Large intestine (tissue), 12 donors: ENCODE measurements at places on chromosomes 5 and 9. TPM values are rescaled to one million over a fixed set of nuclear protein-coding genes. Genes with fewer than 3 reads are reported as not detected.

DND1 gene
- 0.22 TPM for polyA plus RNA-seq

NEUROG1 gene
- polyA plus RNA-seq = not detected

IL7R gene
- 9.9 TPM for polyA plus RNA-seq

TXNDC8 gene
- polyA plus RNA-seq = not detected

NXNL2 gene
- 0.57 TPM for polyA plus RNA-seq

DNA sequence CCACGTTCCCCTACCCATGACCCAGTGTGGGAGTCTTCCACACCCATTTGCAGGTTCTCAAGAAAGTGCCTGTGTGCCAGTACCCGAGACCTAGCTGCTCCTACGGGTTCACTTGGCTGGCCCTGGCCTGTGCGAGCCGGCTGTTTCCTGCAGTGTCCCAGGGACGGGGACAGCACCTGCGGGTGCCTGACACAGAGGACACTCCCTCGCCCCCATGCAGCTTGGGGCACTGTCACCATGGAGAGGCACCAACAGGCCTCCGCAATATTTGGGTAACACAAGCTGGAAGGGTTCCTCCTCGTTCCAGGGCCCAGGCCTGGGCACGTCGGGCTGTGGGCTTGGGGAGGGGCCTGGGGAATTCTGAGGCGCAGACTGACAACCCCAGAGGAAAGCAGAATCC, 41.4 kb downstream of the DUSP1 start:
- DNase-seq = no peak
- no peak overlapping the region for H3K27ac ChIP-seq
- H3K4me1 ChIP-seq = peaks cover 15% of the 10 kb centered on the region
- H3K4me3 ChIP-seq = no peak overlapping the region
- H3K27me3 ChIP-seq = no peaks in the 10 kb centered on the region

DNA sequence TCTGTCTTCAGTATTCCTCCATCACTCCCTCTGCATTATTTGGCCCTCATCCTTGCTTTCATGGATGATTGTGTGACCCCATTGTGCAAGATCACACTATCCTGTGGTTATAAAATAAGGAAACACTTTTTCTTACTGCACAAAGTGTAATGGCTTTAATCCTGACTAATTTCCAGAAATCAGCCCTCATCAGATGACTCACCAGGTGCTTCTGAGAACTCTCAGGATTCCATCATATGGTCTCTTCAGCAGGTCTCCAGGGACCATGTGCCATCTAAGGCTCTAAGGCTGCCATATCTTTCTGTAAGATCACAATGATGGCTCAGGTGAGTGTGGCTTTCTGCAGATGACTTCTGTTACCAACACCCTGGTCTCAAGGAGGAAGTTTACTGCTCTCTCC, 27.3 kb upstream of the FER start:
- no peak overlapping the region for H3K4me3 ChIP-seq
- no peaks in the 10 kb centered on the region for H3K36me3 ChIP-seq
- H3K4me1 ChIP-seq = no peaks in the 10 kb centered on the region
- no peak overlapping the region for H3K27ac ChIP-seq
- no peak for DNase-seq

DNA sequence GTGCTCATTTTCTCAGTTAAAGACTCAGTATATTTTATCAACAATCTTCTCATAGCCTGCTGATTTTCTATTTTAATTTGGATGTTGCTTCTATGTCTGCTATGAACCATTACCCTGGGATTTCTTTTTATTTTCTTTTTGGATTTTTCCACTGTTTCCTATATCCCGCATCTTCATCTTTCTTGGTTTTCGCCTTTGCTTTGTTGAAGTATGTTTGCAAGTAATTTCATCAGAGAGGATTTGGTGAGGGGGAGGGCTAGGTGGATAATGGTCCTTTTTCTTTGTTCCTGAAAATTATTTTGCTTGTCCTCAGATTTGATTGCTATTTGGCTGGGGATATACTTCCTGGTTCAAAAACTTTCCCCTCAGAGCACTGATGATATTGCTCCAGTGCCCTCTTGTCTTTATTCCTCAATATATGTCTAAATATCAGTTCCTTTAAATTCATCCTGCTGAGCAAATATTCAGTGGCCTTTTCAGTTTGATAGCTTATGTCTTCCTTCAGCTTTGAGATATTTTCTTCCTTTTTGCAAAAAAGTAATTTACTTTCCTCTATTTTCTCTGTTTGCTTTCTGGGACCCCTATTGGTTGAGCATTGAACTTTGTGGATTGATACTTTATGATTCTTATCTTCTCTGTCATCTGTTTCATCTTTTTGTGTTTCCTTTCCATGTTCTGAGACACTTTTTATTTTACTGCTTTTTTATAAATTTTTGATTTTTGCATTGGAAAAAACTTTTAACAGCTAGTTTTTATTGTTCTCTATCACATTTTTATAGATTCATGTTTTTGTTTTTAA, 227.6 kb upstream of the ELL2 start:
- no peak overlapping the region for H3K4me3 ChIP-seq
- no peaks in the 10 kb centered on the region for H3K27me3 ChIP-seq
- DNase-seq = no peak
- H3K36me3 ChIP-seq = no peaks in the 10 kb centered on the region
- H3K27ac ChIP-seq = no peak overlapping the region
- peaks cover 7% of the 10 kb centered on the region for H3K4me1 ChIP-seq

- DNase-seq = no peak
- no peaks in the 10 kb centered on the region for H3K4me1 ChIP-seq
- no peak overlapping the region for H3K4me3 ChIP-seq
- H3K36me3 ChIP-seq = no peaks in the 10 kb centered on the region
Measured at GRCh38 chr5:170067152-170067551, 38.5 kb upstream of the FOXI1 start.

- no peaks in the 10 kb centered on the region for H3K27me3 ChIP-seq
- no peaks in the 10 kb centered on the region for H3K4me1 ChIP-seq
Measured at GRCh38 chr5:82244854-82245635, 33.1 kb downstream of the RPS23 start.

- H3K36me3 ChIP-seq = no peaks in the 10 kb centered on the region
- no peaks in the 10 kb centered on the region for H3K27me3 ChIP-seq
- DNase-seq = no peak
- H3K27ac ChIP-seq = no peak overlapping the region
- H3K4me3 ChIP-seq = no peak overlapping the region
- H3K4me1 ChIP-seq = no peaks in the 10 kb centered on the region
Measured at GRCh38 chr5:62259699-62260250, 46.2 kb upstream of the KIF2A start.

DNA sequence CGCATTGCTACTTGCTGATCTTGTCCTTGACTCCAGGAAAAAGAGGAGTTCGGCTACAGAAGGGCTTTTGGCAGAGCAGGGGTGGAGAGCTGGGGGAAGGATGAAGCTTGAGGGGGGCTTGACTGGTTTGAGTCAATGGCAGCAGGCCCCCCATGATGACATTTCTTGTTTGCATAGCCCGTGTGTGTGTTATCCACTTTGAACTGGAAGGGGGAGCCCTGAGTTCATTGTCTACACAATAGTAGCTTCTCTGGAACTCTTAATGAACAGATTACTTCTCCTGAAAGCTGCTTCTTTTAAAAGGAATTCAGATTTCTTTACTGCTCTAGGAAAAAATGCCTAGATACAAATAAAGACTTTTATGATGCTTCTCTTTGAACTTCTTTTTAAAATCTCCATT, 2.3 kb downstream of the IFNB1 start:
- no peak for DNase-seq
- no peaks in the 10 kb centered on the region for H3K27me3 ChIP-seq
- no peaks in the 10 kb centered on the region for H3K36me3 ChIP-seq
- H3K4me3 ChIP-seq = no peak overlapping the region

- H3K36me3 ChIP-seq = peaks cover 7% of the 10 kb centered on the region
- peaks cover 40% of the 10 kb centered on the region for H3K4me1 ChIP-seq
- H3K27ac ChIP-seq = no peak overlapping the region
- no peaks in the 10 kb centered on the region for H3K27me3 ChIP-seq
Measured at GRCh38 chr9:134348404-134349155, 22.3 kb downstream of the RXRA start.

DNA sequence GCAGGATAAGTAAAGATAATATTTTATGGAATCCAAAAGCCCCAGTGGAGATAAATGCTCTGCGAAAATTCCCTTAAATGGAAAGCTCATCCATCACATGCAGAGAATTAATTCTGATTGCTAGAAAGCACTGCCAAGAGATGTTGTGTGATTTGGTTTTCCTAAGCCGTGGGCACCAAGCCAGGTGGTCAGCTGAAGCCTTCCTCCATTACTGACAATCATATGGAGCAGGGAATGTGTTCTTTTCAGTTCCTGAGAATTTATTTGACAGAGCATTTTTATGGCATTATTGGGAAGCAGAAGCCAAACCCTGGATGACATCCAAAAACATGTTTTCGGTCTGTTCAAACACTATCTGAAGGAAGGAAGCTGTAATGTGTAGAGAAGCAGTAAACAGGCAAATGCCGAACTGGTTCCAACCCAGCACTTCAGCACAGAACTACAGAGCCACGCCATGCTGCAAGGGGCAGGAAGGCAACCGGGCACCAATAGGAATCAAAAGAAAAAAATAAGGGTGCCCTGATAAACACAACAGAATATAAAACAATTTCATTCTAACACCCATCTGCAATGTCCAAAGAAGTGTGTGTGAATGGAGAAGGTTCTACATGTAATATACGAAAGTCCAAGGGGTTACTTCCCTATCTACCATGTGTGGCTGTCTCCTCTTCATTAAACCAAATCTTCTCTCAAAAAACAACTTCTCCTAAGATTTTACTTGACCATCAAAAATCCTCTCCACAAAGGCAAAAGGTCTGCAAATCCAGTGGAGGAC, 12.3 kb downstream of the ARSB start:
- H3K36me3 ChIP-seq = peaks cover 4% of the 10 kb centered on the region
- peak; percentile 48 for DNase-seq
- H3K4me3 ChIP-seq = no peak overlapping the region
- H3K27me3 ChIP-seq = no peaks in the 10 kb centered on the region
- H3K27ac ChIP-seq = no peak overlapping the region
